ENCODE measurements at places on chromosomes 5 and 9.

DNA sequence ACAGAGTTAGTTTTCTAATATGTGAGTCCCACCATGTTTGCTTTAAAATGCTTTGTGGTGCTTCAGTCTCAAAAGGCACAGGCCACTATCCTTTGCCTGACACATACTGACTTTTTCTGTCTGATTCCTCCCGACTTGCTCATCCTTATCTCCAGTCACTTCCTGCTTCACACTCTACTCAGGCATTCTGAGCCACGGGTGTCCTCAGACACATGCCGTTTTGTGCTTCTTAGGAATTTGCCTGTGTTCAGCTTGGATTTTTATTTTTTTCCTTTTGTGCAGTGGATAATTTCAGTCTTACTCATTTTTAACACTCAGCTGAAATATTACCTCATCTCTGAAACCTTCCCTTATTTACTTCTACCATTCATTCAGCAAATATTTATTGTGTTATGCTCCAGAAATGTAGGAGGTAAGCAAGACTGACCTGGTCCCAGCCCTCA lies 54.1 kb downstream of the MAN2A1 start:
- no peak for DNase-seq

DNA sequence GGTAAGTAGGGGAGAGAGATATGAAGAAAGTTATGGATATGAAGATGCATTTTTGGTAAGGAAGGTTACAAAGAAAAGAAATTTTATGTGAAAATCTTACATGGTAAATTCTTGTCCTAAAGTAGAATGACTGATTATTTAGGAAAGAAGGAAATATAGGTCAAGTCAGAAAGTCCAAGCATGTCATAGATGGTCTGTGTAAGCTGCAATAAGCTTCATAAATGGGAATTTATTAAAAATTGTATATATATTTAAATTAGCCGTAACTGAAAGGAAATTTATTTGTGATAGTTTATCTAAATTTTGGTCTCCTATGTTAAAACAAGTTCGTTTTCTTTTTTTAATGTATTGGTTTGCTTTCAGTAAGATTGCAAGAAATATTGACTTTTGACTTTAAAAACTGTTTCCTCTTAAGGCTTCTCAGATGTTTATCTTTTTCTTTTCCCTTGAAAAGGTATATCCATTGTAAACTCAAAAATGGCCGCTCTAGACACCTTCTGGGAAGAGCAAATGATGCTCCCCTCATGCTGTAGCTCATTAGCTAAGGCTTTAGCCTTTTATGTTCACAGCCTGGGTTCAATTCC lies 46.8 kb upstream of the HAPLN1 start:
- DNase-seq, result no peak

GRCh38 chr5:31846934-31847333 lies 208.0 kb downstream of the PDZD2 start:
- no peak for DNase-seq

- DNase-seq, result no peak
These were observed 84.5 kb upstream of the VCAN start for GRCh38 chr5:83387041-83387440.

GRCh38 chr9:34520505-34521385 lies 2.0 kb downstream of the ENHO start:
- no peak for DNase-seq

- no peak for DNase-seq
These were observed 138.6 kb upstream of the PLCXD3 start for GRCh38 chr5:41648996-41649395.

DNA sequence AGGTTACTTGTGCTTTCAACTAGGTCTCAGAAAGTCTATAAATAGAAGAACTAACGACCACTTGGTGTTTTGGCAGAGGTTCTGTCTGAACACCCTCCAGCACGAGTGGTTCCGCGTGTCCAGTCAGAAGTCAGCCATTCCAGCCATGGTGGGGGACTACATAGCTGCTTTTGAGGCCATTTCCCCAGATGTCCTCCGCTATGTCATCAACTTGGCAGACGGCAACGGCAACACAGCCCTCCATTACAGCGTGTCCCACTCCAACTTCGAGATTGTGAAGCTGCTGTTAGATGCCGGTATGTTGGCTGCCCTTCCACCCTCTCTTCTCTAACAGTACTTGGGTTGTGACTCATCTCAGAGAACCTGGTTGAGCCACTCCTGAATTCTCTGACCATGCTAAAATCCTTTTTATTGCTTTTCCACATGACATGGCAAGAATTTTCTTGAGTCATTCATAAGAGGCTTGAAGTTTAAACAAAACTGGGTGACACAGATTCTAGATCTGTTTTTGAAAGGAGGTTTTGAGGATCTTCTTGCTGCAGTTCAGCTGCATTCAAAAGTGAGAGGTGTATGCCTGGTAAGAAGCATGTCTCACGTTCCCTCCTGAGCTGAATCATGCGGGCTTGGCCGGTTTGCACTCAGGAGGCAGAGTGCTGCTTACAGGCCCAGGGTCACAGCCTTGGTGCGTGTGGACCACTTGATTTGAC lies 103.1 kb upstream of the DMRT1 start:
- DNase-seq, result peak; percentile 80

GRCh38 chr9:98654247-98654646 lies 54.5 kb downstream of the GABBR2 start:
- DNase-seq, result no peak

- no peak for DNase-seq
These were observed 24.9 kb downstream of the TICAM2 start for GRCh38 chr5:115577329-115577728.

GRCh38 chr9:96612105-96612965 lies 7.3 kb downstream of the CDC14B start:
- no peak for DNase-seq

DNA sequence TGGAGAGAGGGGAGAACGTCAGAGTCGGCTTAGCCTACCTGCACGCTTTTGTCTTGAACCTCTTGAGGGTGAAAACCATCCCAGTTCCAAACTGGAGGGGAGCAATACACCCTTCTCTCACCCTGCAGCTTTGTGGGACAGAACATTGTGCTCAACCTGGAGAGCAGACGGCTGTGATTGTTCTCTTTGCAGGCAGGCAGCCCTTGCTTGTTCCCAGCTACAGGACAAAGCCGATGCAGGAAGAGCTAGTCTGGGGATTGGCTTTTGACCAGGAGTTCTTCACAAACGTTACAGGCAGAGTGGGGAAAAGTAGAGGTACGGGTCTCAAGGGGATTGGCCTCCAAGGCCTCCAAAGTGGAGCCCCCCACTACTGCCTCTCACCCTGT lies 33.9 kb upstream of the ARHGAP26 start:
- no peak for DNase-seq

DNA sequence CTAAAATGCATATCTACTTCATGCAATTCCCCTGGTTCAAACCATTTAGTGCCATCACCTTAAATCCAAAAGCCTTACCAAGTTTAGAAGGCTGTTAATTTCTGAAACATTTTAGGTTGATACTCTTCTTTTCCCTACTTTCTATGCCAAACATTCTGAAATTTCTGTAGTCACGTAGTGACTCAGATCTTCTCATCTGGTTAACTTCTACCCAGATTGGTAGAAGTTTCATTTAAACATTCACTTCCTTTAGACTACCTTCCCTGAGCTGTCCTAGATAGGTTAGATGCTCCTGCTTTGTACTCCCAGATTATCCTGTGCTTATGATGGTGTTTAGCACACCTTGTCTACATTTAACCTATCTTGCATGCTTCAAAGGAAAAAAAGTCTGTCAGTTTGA lies 9.9 kb downstream of the RAD50 start:
- DNase-seq, result no peak
